Activated CD8-positive, alpha-beta memory T cell treated with anti-CD3 and anti-CD28 coated beads for 36 hours (primary cell): ENCODE measurements at places on chromosomes 11 and 22. TPM values are rescaled to one million over a fixed set of nuclear protein-coding genes. Genes with fewer than 3 reads are reported as not detected.

The APOL5 gene
- not detected for total RNA-seq

The THAP7 gene
- total RNA-seq, result 39.2 TPM

The CFAP300 gene
- not detected for total RNA-seq

The FREY1 gene
- 1.1 TPM for total RNA-seq

The KCNQ1OT1 gene
- total RNA-seq, result 0.21 TPM
